ENCODE measurements at places on chromosomes 7 and 10. TPM values are rescaled to one million over a fixed set of nuclear protein-coding genes. Genes with fewer than 3 reads are reported as not detected.
A peak's percentile ranks its signal among the peaks of the same experiment; 100 is the strongest.

DNA sequence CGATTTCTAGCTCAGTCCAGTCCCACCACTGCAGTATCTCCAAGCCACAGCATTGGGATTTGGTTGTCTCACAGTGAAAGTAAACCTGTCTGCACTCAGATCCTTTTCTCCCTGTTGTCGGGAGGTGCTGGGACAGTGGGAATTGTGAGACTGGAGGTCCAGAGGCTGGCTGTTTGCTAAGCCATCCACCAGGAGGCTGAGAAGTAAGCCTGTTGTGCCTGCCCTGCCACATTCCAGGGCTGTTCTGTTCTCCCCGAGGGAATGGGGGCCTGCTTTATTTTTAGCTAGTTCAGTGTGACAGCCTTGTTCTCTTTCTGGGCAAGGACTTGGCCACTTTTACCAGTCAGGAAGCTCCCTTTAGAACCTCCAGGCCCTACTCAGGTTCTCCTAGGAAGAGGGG, 54.9 kb downstream of the HK1 start:
- H3K4me1 ChIP-seq: peaks cover 17% of the 10 kb centered on the region
- H3K27me3 ChIP-seq: no peaks in the 10 kb centered on the region
- H3K27ac ChIP-seq: no peak overlapping the region
- H3K4me3 ChIP-seq: no peak overlapping the region
- DNase-seq: no peak

DNA sequence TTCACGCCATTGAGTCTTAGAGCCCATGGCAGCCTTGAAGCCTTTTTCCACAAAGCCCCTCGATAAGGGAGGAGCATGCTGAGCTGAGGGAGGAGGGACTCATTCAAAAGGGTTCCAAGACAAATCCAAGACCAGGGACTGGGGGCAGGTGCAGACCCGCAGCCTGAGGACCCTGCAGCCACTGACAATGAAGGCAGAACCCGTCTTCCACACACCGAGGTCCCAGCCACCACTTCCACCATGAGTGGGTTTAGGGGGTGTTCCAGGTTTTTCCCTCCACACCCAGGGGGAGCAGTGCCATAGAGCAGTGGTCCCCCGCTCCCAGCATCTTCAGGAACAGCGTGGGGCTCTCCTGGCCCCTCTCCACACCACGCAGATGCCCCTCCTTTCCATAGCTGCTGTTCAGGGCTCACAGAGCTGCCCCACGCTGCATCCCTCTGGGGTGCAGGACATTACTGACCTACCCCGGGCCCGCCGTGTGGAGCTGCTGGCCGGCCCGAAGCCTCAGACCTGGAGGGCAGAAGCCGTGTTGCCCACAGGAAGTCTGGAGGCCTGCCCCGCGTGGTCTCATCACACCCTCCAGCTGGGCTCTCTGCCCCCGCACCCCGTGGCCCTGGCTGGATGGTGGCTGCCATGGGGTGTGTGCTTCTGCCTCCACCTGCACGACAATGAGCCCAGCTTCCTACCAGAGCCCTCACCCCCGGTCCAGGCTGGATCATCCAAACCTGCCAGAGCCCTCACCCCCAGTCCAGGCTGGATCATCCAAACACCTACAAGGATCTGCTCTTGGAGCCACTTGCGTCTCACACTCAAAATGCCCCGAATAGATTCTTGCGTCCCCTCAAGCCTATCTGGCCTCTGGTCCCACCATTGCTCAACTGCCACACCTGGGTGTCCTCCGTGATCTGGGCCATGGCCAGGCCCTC, 220.0 kb upstream of the TCERG1L start:
- H3K36me3 ChIP-seq: no peaks in the 10 kb centered on the region
- no peak for DNase-seq
- H3K4me1 ChIP-seq: no peaks in the 10 kb centered on the region
- H3K4me3 ChIP-seq: no peak overlapping the region
- H3K27ac ChIP-seq: no peak overlapping the region

DNA sequence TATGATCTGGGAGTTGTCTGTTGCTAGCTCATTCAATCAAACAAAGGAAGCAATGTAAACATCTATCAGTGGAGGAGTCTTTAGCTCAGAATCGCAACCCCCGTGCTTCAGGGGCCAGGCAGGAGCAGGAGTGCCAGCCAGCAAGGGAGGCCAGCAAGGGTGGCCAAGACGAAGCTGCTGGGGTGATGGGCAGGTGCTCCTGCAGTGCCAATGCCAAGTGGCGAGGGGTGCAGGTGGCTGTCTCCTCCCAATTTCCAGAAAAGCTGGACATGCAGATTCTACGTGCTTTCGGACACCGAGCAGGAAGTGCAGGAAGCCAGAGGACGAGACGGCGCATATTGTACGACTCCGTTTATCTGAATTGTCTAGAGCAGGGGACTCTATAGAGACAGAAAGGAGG, 48.1 kb upstream of the EBF3 start:
- H3K36me3 ChIP-seq: no peaks in the 10 kb centered on the region
- no peaks in the 10 kb centered on the region for H3K27me3 ChIP-seq
- no peak for DNase-seq
- no peak overlapping the region for H3K4me3 ChIP-seq
- H3K4me1 ChIP-seq: no peaks in the 10 kb centered on the region
- no peak overlapping the region for H3K27ac ChIP-seq

GRCh38 chr10:62433181-62433692, 59.1 kb downstream of the ZNF365 start:
- no peaks in the 10 kb centered on the region for H3K27me3 ChIP-seq
- H3K4me1 ChIP-seq: no peaks in the 10 kb centered on the region
- H3K4me3 ChIP-seq: no peak overlapping the region
- no peak overlapping the region for H3K27ac ChIP-seq

DNA sequence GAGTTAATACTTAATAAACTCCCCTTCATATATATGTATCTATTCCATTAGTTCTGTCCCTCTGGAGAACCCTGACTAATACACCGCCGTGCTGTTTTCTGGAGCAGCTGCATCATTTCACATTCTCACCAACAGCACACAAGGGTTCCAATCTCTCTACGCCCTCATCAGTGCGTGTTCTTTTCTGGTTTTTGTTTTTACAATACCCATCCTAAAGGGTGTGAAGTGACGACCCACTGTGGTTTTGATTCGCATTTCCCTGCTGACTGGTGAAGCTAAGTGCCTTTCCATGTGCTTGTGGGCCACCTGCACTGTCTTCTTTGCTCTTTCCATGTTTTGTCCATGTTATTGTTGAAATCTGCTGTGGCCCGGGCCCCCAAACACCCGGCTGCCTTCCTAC, 11.0 kb upstream of the INSIG1 start:
- H3K4me3 ChIP-seq: no peak overlapping the region
- H3K4me1 ChIP-seq: no peaks in the 10 kb centered on the region
- no peaks in the 10 kb centered on the region for H3K27me3 ChIP-seq
- no peaks in the 10 kb centered on the region for H3K36me3 ChIP-seq
- DNase-seq: no peak

- no peak for DNase-seq
- no peak overlapping the region for H3K4me3 ChIP-seq
- H3K4me1 ChIP-seq: no peaks in the 10 kb centered on the region
- no peaks in the 10 kb centered on the region for H3K27me3 ChIP-seq
- no peak overlapping the region for H3K27ac ChIP-seq
These were observed 86.9 kb downstream of the DYNC2I1 start for GRCh38 chr7:158943234-158943633.

- no peak overlapping the region for H3K4me3 ChIP-seq
- H3K27ac ChIP-seq: no peak overlapping the region
- no peaks in the 10 kb centered on the region for H3K4me1 ChIP-seq
- no peak for DNase-seq
- no peaks in the 10 kb centered on the region for H3K27me3 ChIP-seq
These were observed 442.8 kb downstream of the NEBL start for GRCh38 chr10:20454331-20454730.

The GDF2 gene
- total RNA-seq: 0.39 TPM

DNA sequence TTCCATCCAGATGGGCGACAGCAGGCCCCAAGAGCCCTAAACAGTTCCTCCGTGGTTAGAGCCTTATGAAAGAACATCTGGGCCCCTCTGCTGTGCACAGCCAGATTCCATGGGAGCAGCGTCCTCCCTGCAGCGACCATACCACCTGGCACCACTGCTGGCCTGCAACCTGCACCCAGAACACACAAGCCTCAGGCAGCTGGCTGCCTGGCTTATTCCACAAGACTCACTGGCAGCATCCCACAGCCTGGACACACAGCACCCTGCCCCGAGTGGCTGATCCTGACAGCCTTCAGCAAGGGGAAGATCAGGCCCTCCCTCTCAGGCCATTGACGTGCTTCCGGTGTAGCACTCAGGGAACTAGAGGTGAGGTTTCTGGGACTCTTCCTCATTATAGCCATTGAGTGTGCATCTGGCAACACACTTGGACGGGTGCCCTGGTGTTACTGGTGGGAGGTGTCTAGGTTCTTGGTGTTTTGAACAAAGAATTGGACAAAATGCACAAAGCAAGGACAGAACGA, 33.7 kb upstream of the ERCC6 start:
- H3K4me3 ChIP-seq: no peak overlapping the region
- no peaks in the 10 kb centered on the region for H3K4me1 ChIP-seq
- H3K27me3 ChIP-seq: no peaks in the 10 kb centered on the region
- no peaks in the 10 kb centered on the region for H3K36me3 ChIP-seq

- H3K27ac ChIP-seq: no peak overlapping the region
- DNase-seq: no peak
- H3K27me3 ChIP-seq: no peaks in the 10 kb centered on the region
- H3K36me3 ChIP-seq: no peaks in the 10 kb centered on the region
- no peak overlapping the region for H3K4me3 ChIP-seq
These were observed 143.0 kb downstream of the PRPF18 start for GRCh38 chr10:13729586-13730305.

DNA sequence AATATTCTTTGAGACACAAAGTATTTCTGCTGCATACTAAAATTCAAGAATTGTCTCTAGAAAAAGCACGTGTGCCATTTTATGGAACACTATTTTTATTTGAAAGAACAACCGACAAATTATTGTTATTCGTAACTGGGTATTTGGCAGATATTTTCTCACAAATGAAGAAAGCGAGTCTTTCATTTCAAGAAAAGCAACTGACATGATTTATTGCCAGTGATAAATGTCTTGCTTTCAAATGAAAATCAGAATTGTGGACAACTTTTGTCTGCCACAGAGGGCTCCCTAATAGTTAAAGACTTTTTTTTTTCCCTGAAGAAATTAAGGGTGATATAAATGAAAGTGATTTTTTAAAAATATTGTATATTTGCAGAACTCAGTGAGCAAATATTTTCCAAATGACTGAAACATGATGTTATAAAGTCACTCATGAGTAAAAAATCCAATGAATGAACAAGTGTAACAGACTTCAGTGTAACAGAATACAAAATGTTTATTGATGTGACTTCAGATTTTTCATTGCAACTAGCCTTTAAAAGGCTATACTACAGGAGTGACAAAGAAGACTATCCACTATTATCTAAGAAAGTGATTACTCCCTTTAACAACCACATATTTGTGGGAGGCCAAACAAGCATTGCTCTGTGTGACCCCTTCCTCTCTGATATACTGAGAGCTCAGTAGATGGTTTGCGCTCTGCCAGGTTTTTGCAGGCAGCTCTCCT, 49.0 kb upstream of the SEMA3E start:
- no peak overlapping the region for H3K27ac ChIP-seq
- no peak for DNase-seq
- no peaks in the 10 kb centered on the region for H3K4me1 ChIP-seq
- no peak overlapping the region for H3K4me3 ChIP-seq

- no peak overlapping the region for H3K4me3 ChIP-seq
- DNase-seq: peak; percentile 81
- H3K27me3 ChIP-seq: no peaks in the 10 kb centered on the region
- no peaks in the 10 kb centered on the region for H3K4me1 ChIP-seq
These were observed 165.9 kb upstream of the PLXNA4 start for GRCh38 chr7:132742189-132742612.

DNA sequence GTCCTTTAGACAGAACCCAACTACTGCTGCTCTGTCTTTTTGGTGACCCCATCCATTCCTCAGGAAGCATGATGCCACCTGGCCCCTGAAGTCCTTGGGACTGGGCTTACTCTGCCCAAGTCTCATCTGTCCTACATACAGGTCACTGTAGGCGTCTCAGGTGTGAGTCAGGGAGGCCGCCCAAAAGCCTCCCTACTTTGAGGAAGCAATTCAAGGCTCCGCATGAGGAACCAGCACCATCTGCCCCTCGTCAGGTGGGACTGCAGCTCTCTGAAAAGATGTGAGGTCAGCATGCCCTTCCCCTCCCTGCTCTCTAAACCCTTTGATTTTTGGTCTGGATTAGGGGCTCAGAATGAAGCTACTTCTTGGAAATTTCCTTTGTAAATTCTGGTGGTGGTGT, 354.8 kb downstream of the CXCL12 start:
- no peak overlapping the region for H3K27ac ChIP-seq
- no peaks in the 10 kb centered on the region for H3K36me3 ChIP-seq

DNA sequence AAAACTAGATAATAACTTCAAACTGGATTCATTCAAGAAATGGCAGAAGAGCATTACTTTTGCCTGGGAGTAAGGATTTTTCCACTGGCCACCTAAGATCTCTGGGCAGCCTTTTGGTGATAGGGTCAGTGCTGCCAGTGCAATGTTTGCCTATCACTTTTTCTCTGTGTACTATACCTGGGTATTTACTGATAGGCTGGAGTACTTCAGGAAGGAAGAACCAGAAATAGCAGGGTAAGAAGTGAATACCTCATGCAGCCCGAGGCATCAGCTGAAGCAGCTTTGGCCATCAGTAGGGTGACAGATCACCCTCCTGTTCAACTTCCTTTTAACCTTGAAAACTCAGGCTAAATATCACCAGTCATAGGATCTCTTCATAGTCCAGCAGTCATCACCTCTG, 5.5 kb upstream of the PAPSS2 start:
- no peaks in the 10 kb centered on the region for H3K27me3 ChIP-seq
- no peak overlapping the region for H3K27ac ChIP-seq
- no peak overlapping the region for H3K4me3 ChIP-seq

- DNase-seq: no peak
- no peaks in the 10 kb centered on the region for H3K36me3 ChIP-seq
- no peak overlapping the region for H3K4me3 ChIP-seq
- no peak overlapping the region for H3K27ac ChIP-seq
These were observed 39.1 kb upstream of the AASS start for GRCh38 chr7:122183106-122183505.

DNA sequence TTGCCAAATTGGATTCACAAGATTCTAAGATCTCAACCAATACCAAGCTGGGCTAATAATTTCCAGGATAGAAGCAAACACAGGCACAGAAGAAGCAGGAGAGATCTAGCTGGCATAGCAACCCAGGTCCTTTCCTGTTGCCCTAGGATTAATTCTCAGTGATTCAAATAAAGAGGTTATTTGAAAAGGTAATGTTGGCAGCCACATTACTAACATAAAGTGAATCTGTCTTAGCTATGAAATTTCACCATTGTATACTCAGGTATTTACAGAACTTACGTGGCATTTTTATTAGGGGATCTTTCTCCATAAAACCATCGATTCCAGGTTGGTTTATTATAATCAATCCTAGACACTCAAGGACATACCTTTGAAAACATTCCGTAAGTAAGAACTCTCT, 379.3 kb upstream of the POM121L12 start:
- no peak overlapping the region for H3K27ac ChIP-seq
- H3K4me1 ChIP-seq: no peaks in the 10 kb centered on the region
- no peaks in the 10 kb centered on the region for H3K36me3 ChIP-seq

- no peaks in the 10 kb centered on the region for H3K27me3 ChIP-seq
- no peak for DNase-seq
- H3K4me1 ChIP-seq: no peaks in the 10 kb centered on the region
- H3K36me3 ChIP-seq: no peaks in the 10 kb centered on the region
These were observed 25.9 kb downstream of the FOXI2 start for GRCh38 chr10:127762925-127763324.

GRCh38 chr7:45069444-45070253, 19.1 kb downstream of the NACAD start:
- H3K4me3 ChIP-seq: no peak overlapping the region
- H3K4me1 ChIP-seq: peaks cover 4% of the 10 kb centered on the region
- no peaks in the 10 kb centered on the region for H3K27me3 ChIP-seq
- DNase-seq: no peak
- H3K27ac ChIP-seq: no peak overlapping the region

The TSPAN33 gene
- total RNA-seq: 35.7 TPM
